ENCODE measurements at places on chromosomes 5 and 9. TPM values are rescaled to one million over a fixed set of nuclear protein-coding genes. Genes with fewer than 3 reads are reported as not detected.

The DNAJC25 gene
- total RNA-seq: 4.5 TPM

The CNTFR gene
- total RNA-seq: not detected

The KCNMB1 gene
- total RNA-seq: 0.06 TPM

The PNPLA7 gene
- total RNA-seq: 7.8 TPM

The MZB1 gene
- 0.63 TPM for total RNA-seq

The SAXO1 gene
- 0.19 TPM for total RNA-seq

The PCDH1 gene
- total RNA-seq: not detected

The KCNN2 gene
- not detected for total RNA-seq

The CARTPT gene
- total RNA-seq: not detected

The ZNF484 gene
- 13.3 TPM for total RNA-seq

The ADRA1B gene
- total RNA-seq: not detected

The TMEFF1 gene
- total RNA-seq: not detected

The CYSTM1 gene
- 7.2 TPM for total RNA-seq

The UBE2QL1 gene
- total RNA-seq: 0.33 TPM

The SLC34A1 gene
- total RNA-seq: not detected

The TRIM41 gene
- total RNA-seq: 21.4 TPM

The CDH9 gene
- not detected for total RNA-seq

The ARAP3 gene
- 0.31 TPM for total RNA-seq

The BTNL8 gene
- total RNA-seq: not detected

The IFNA21 gene
- total RNA-seq: not detected

The MAMDC4 gene
- total RNA-seq: 3.4 TPM

The FOXD4L3 gene
- not detected for total RNA-seq

Data from CD4-positive, alpha-beta T cell (primary cell).